ENCODE measurements at places on chromosomes 6 and 20.
A peak's percentile ranks its signal among the peaks of the same experiment; 100 is the strongest.

- H3K4me1 ChIP-seq = no peaks in the 10 kb centered on the region
- no peak overlapping the region for H3K4me3 ChIP-seq
- DNase-seq = no peak
These were observed 107.9 kb upstream of the FLRT3 start for GRCh38 chr20:14445310-14445709.

DNA sequence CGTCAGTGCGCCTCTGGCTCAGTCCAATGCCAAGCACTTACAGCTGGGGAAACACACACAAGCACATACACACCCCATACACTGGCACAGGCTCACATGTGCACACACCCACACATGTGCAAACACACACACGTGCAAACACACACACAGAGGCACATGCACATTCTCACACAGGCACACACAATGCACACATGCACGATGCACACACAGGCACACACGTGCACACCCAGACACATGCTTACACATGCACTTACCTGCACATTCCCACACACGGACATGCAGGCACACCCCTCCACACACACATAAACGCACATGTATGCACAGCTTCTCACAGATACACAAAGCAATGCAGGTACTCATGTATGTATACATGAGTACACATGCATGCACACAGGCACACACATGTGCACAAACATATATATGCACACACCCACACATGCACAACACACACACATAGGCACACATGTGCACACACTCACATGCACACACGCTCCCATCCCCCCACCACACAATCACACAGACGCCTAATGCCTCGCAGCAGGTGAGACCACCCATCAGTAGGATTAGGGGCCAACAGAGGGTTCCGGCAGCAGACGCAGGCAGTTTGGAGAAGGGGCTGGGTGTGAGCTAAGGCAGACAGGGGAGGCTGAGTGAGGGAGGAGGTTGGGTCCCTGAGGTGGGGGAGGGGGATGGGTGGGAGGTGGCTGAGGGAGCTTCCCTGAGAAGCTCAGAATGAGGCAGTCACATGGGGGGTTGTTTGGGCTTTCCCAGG lies 71.2 kb upstream of the SLCO4A1 start:
- peaks cover 17% of the 10 kb centered on the region for H3K27me3 ChIP-seq
- H3K4me3 ChIP-seq = no peak overlapping the region
- no peak for DNase-seq
- peaks cover 13% of the 10 kb centered on the region for H3K36me3 ChIP-seq
- no peaks in the 10 kb centered on the region for H3K4me1 ChIP-seq

DNA sequence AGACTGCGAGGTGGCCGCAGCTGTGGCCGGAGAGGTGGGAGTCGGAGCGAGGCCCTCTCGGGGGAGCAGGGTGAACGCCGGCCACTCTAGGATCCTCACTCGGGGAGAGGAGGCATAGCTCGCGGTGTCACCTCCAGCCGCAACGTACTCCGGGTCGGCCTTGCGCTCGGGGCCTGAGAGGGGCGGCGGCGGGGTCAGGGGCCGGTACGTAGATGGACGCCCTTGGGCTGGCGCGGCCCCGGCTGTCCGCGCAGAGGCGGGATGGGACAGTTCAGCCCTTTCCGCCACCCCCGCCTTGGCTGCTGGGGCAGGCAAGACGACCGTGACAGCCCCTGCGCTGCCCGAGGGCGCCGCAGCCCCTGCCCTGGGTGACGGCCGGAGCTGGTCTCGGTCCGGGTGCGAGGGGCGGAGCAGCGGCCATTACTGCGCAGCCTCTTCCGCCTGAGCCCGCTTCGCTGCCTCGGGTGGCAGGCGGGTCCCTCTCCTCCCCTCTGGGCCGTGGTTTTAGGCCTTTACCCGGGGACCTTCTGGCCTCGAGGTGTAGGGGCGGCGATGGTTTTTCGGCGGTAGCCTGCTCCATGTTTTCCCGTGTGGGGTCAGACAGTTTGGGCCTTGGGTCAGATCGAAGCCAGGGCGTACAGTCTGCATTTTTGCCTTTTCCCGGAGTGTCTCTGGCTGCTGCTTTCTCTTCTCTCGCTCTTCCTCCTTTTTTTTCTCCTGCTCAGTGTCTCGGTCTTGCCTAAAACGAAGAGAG lies 405 bp downstream of the RNF146 start:
- H3K4me3 ChIP-seq = peak overlapping the region; percentile 91
- H3K4me1 ChIP-seq = peaks cover 46% of the 10 kb centered on the region
- H3K27me3 ChIP-seq = no peaks in the 10 kb centered on the region
- DNase-seq = peak; percentile 64
- H3K27ac ChIP-seq = peak overlapping the region; percentile 99

- H3K27me3 ChIP-seq = no peaks in the 10 kb centered on the region
- H3K4me1 ChIP-seq = no peaks in the 10 kb centered on the region
- H3K27ac ChIP-seq = no peak overlapping the region
- no peaks in the 10 kb centered on the region for H3K36me3 ChIP-seq
- DNase-seq = no peak
These were observed 14.1 kb downstream of the MCHR2 start for GRCh38 chr6:99979953-99980352.

- H3K36me3 ChIP-seq = no peaks in the 10 kb centered on the region
- H3K4me1 ChIP-seq = no peaks in the 10 kb centered on the region
- no peaks in the 10 kb centered on the region for H3K27me3 ChIP-seq
- H3K4me3 ChIP-seq = no peak overlapping the region
- no peak for DNase-seq
- H3K27ac ChIP-seq = no peak overlapping the region
These were observed 378.4 kb upstream of the RUNX2 start for GRCh38 chr6:44949596-44950201.

DNA sequence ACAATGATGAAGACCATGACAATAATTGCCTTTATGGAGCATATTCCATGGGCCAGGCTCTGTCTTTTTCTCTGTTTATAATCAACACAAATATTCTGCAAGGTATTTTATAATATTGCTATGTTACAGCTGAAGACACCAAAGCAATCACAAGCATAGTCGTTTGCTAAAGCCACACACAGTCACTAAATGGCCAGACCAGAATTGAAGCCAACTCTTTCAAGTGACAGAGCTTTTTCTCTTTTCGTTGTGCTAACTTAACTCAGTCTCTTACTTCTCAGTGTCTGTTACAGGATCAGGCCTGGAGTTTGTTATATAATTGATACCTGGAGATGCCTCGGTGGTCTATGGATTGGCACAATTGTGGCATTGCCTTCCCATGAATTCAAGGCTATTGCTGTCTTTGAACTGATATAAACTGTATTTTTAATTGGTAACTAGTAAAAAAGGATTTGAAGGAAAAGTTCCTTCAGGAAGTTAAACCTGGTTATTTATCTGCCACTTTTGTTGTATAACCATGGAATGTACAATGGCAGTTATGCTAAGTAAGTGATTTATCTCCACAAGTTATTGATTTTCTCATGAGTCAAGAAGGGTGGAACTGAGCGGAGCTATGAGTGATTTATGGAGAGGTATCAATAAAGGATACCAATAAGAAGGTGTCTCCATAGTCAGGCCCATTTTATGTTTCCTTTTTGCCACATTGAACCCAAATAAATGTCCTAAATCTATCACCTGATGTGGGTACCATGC lies 67.6 kb downstream of the PFDN4 start:
- H3K27ac ChIP-seq = no peak overlapping the region
- no peak overlapping the region for H3K4me3 ChIP-seq
- H3K27me3 ChIP-seq = no peaks in the 10 kb centered on the region
- no peaks in the 10 kb centered on the region for H3K4me1 ChIP-seq

DNA sequence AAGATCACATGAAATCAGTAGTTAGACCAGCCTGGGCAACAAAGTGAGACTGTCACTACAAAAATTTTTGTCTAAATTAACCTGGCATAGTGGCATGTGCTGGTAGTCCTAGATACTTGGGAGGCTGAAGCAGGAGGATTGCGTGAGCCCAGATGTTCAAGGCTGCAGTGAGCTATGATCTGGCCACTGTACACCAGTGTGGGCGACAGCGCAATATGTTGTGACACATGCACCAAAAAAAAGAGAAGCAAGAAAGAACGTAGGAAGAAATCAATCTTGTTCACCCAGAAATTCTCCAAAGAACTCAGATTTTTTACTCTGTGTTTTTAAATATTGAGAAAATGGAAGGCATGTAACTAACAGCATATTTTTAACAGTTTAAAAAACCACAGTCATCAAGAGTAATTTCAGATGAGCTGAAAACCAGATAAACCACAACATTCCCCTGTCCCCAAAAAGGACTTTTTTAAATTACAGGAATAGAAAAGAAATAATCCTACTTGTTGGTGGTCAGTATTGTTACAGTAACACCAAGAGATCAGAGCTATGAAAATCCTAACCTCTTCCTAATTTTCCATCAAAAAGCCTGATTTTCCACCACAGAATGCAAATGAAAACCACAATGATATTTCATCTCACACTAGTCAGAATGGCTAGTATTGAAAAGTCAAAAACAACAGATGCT lies 240.2 kb downstream of the KHDC1L start:
- no peak overlapping the region for H3K4me3 ChIP-seq
- H3K27me3 ChIP-seq = no peaks in the 10 kb centered on the region
- DNase-seq = no peak
- no peaks in the 10 kb centered on the region for H3K36me3 ChIP-seq

DNA sequence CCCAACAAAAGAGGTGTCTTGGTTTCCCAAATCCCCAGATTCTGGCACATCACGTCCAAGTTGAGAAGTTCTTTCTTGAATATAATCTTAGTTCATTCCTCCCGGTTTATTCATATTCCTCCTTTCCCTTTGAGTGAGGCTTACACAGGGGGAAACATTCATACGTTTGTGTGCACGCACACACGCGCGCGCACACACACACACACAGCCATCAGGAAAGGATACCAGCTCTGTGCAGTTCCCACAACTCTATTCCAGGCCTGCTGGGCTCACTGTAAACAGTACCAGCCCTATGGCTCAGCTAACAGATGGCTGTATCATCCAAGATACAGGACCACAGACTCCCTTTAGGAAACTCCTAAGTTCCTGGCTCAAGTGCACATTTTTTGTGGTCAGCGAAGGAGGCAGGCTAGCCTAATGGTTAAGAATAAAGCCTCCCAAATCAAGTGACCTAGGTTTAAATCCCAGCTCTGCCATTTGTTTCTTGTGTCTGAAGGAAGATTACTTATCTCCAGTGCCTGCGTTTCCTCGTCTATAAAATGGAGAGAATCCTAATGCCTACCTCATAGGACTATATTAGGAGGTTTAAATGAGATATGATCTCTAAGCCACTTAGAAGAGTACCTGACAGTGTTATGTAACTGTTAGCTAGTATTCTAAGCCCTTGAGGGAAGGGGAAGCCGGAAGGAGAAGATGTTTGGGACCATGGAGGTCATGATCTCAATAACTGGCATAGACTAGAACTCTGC lies 3.7 kb upstream of the TAF8 start:
- peaks cover 2% of the 10 kb centered on the region for H3K36me3 ChIP-seq
- H3K27ac ChIP-seq = peak overlapping the region; percentile 57
- no peak for DNase-seq
- no peaks in the 10 kb centered on the region for H3K27me3 ChIP-seq

DNA sequence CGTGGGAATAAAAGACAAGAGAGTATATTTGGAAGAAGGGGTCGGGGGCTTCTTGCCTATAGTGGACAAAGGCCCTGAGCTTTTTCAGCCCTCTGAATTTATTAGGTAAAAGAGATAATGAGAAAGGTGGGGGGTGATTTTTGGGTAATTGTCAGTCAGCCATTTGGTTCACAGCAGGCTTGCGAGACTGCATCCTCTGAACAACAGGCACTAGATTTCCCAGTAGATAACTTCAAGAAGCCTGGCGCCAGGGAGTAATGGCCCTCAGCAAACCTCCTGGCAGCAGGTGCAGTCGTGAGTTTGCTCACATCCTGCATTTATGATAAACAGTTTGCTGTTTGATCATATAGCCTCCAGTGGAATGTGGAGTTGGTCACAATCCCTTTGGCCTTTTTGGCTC lies 609.0 kb downstream of the DHX35 start:
- no peaks in the 10 kb centered on the region for H3K4me1 ChIP-seq
- no peaks in the 10 kb centered on the region for H3K27me3 ChIP-seq
- H3K27ac ChIP-seq = no peak overlapping the region
- no peak overlapping the region for H3K4me3 ChIP-seq
- no peak for DNase-seq

- no peak overlapping the region for H3K4me3 ChIP-seq
- no peak for DNase-seq
- peaks cover 14% of the 10 kb centered on the region for H3K4me1 ChIP-seq
- H3K27ac ChIP-seq = no peak overlapping the region
These were observed 75.1 kb downstream of the ZMYND8 start for GRCh38 chr20:47281376-47281775.

GRCh38 chr6:11028959-11029358 lies 15.1 kb downstream of the ELOVL2 start:
- H3K4me1 ChIP-seq = peaks cover 6% of the 10 kb centered on the region
- DNase-seq = no peak
- H3K4me3 ChIP-seq = no peak overlapping the region
- H3K27ac ChIP-seq = no peak overlapping the region

DNA sequence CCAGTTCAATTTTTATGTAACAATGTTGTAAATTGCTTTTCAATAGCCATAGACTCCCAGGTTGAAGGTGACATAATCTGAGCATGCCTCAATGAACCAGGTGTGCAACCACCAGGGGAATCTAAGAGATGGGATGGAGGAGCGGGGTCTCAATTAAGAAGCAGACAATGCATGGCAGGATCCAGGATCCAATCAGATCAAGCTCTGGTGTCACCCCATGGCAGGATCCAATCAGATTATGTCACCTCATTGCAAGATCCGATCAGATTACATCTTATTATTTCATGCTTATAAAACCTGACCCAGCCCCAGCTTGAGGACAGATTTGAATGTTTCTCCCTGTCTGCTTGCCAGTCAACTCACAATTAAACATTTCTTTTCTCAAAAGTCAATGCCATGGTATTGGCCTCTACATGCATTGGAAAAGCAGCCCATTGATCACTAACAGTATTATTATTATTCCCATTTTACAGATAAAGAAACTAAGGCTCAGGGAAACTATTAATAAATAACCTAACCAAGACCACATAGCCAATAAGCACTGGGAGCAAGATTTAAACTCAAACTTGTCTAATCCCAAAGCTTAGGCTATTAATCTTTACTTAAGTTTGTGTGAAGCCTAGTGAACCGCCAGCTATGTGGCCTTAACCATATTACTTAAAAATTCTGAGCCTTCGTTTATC lies 14.3 kb upstream of the SIRT5 start:
- no peaks in the 10 kb centered on the region for H3K36me3 ChIP-seq
- H3K4me3 ChIP-seq = no peak overlapping the region
- peaks cover 14% of the 10 kb centered on the region for H3K4me1 ChIP-seq
- no peak for DNase-seq
- H3K27ac ChIP-seq = no peak overlapping the region
- no peaks in the 10 kb centered on the region for H3K27me3 ChIP-seq

All from heart right ventricle (tissue), 16 donors.